Stimulated activated CD4-positive, alpha-beta T cell treated with anti-CD3 and anti-CD28 coated beads, Interleukin-4, amount 100 ng/mL, for 1 hour (primary cell): ENCODE measurements at places on chromosomes 2 and 18.

- no peak for DNase-seq
Observed at GRCh38 chr18:66497351-66497750, 106.5 kb downstream of the CDH19 start.

- no peak for DNase-seq
Observed at GRCh38 chr2:178070824-178071223, 1.8 kb downstream of the PDE11A start.

GRCh38 chr2:159873258-159873657 lies 75.2 kb upstream of the CD302 start:
- DNase-seq = no peak

- no peak for DNase-seq
Observed at GRCh38 chr2:7108792-7109532, 191.8 kb downstream of the RNF144A start.
